Effector CD4-positive, alpha-beta T cell (primary cell): ENCODE measurements at places on chromosomes 6 and 20.

- no peak for DNase-seq
These were observed 11.9 kb downstream of the CD164 start for GRCh38 chr6:109370336-109370735.

DNA sequence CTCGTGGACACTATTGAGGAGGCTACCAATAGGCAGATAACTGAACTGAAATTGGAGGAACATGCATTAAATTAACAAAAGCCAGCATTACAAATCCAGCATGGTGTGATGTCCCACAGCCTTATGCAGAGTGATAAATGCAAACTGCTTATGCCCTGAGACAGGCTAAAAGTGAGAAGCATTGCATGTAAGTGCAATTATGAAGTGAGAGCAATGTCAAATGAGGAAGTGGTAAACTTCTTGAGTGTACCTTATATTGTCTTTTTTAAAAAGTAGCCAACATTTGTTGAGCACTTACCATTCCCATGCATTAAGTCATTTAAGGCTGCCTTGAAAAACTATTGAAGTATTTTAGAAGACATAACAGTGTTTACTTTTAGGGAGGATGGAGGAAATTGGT, 212.2 kb downstream of the TBC1D7 start:
- no peak for DNase-seq

DNA sequence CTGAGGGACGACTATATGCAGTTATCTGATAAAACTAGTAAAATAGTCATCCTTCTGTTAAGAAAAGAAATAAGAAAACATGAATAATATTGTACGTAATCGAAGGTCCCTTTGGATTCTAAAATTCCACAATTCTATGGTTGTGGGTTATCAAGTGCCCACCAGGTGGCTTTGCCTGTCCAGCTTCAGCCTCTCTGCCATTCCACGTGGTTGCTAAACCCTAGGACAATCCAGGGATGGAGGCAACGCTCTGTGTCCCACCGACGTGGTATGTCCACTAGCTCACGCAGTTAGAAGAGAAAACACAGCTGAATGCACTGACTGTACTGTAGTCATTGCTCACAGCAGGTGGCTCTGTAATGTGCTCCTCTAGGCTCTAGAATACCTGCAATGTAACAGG, 349.3 kb downstream of the FARS2 start:
- DNase-seq, result no peak

- no peak for DNase-seq
These were observed 6.0 kb downstream of the TREM1 start for GRCh38 chr6:41280381-41281057.

GRCh38 chr6:11146117-11146826, 34.7 kb upstream of the ERVFRD-1 start:
- no peak for DNase-seq

DNA sequence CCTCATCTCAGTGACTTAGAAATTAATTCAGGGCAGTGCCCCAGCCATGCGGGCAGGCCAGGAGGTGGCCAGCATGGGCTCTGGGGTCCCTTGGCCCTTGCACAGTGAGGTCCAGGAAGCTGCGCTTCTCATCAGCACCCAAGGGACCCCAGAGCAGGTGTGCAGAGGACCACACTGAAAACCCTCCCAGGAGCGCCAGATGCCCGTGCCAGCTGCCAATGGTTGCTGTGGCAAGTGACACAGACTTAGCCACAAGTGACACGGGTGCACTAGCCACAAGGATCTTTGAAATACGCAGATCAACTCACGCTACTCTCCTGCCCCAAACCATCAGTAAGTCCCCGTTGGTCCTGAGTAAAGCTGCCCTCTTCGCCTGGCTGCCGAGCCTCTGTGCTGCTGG, 88.1 kb downstream of the ERMARD start:
- no peak for DNase-seq

- no peak for DNase-seq
These were observed 1.2 kb upstream of the UFL1 start for GRCh38 chr6:96520171-96521115.
